ENCODE measurements at places on chromosomes 2 and 18.

GRCh38 chr2:204770735-204771134, 225.5 kb downstream of the PARD3B start:
- no peak for DNase-seq

DNA sequence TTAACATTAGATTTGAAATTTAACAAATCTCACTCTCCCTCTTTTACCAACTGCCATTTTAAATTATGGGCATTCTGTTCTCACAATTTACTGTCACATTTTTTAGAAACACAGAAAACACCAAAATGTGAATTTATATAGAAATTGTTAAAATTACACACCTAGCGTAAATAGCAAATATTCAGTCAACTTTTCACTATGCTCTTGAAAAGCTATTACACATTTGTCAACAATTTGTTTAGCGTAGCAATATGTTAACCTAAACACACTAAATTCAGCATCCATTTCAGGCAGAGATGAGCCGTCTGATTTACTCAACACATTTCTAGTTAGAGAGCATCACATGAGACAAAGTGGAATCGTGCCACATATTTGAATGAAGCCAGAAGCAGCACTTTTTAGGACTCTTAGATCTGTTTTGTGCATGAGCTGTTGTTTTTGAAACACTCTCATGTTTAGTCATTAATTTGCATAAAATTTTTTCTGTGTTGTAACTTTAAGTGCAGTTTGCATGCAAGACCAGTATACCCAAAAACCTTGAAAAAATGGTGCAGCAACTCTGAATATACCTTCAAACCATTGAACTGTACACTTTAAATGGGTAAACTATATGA, 8.2 kb downstream of the TTC32 start:
- DNase-seq: no peak

DNA sequence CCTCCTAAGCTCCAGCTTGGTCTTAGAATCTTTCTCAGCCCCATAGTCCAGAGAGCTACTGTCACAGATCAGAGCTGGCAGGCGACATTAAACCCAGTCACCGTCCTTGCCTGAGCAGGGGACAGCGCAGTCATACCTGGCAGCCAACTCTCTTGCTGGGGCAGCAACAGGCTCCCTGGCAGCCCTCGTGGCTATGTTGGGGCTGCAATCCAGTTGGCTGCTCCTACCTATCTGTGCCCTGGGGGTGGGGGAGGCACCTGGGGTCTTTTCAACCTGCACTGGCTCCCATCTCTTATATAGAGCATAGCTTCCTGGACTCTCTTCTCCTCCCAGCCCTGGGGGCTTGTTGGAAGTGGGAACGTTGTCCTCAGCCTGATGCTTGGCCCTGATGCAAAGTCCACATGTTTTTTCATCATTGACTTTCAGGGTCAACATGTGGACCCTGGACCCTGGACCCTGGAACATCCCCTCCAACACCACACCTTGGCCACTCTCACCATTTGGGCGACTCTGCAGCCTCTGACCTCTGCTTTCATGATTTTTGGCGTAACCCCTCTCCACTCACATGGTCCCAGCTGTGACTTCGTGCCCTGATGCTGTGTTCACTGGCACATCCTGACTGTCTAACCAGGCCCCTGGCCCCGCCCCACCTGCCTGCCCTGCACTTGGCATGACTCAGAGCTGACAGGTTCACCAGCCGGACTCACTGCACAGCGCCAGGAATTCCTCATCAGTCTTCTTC, 45.6 kb downstream of the ATOH8 start:
- no peak for DNase-seq

DNA sequence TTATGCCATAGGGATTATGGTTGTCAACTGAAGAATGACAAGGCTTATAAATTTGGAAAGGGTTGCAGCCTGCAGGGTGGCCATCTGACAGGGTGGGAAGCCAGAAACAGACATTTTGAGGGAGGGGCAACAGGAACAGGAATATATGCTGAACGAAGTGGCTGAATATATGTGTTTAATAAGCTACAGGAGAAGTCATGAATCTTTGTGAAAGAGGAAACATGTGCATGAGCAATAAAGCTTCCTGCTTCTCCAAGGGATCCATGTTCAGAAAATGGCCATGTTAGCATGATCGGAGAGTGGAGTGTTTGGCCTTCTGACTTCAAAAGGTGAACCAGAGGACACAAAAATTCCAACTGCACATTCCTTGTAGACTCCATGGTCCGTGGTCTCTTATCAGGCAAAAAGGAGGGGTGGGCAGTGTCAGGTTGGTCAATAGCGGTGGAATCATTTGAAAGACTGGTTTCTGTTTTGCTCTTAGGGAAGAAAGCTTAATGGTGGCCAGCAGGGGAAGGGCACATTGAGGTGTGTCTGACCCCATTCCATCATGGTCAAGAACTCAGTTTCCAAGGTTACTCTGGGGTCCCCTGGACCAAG, 144.1 kb downstream of the SOCS6 start:
- no peak for DNase-seq

- DNase-seq: no peak
Observed at GRCh38 chr18:54734059-54734458, 94.2 kb upstream of the RAB27B start.

DNA sequence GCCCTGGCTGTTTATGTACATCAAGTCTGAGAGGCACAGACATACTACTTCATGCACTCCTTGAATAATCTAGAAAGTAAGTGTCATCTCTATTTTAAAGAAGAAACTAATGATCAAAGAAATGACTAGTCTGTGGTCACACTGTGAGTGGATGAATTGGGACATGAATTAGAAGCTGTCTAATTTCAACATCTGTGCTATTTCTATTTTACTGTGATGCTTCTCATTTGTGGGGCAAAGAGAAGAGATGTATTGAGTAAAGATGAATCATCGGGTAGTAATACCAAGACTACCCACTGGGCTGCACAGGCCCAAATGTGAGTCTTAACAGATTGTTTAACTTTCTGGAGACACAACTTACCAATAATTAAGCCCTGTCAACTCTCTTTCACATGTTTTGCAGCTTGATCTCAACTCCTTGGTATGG, 42.4 kb upstream of the MTIF2 start:
- DNase-seq: no peak

DNA sequence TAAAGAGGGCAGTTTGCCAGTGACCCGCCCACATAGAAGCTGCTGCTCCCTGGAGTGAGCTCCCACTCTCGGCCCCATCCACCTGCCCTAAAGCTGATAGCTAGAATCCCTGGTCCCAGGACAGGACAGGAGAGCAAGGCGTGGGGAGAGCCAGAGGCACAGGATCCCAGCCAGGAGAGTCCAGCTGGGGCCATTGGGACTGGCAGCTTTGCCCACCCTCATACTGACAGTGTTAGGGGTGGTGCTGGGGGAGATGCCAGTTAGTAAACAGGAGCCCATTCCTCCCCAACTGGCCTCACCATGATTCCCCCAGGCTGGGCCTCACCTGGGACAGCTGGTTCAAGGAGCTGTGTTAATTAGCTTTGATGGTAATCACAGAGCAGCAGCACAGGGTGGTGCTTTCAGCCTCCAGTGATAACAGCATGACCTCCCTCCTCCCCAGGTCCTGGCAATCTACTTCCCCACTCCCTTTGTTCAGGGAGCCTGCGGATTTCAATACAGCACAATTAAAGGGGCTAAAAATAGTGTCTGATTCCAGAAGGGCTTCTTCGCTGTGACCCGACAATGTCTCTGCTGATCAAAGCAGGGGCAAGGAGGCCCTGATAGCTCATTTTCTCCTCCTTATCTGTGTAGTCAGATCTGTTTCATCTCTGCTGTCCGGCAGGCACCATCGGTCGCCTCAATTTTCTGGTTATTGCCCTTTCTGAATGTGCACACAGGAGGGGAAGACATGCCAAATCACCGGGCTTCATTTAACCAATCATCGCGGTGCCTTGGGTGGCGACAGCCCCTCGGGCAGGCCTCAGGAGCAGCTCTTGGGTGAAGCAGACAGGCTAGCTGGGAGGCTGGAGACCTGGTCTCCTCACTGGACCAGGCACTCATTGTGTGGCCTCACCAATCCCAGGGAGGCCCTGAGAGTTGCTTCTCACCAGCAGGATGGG, 119.9 kb upstream of the TEX51 start:
- no peak for DNase-seq

GRCh38 chr2:44679584-44679983, 261.9 kb upstream of the SIX3 start:
- DNase-seq: no peak

DNA sequence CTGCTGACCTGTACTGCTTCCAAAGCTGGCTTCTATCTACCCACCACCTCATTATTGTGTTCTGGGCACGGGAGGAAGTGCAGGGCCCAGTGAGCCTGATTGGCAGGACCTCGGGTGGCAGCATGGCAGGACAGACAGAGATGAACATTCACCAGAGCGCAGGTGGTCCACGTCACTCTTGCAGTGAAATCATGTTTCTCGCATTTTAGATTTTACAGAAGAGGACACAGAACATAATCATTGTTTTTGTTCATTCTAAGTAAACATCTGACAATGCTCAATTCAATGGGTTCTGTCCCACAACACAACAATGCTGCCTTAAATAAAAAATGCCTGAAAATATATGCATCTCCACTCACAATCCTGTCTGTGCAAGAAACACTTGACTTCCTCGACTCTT, 11.5 kb upstream of the BIN1 start:
- DNase-seq: no peak

GRCh38 chr2:198857246-198857645, 600.5 kb downstream of the SATB2 start:
- DNase-seq: no peak

GRCh38 chr18:6219116-6219717, 195.5 kb downstream of the L3MBTL4 start:
- DNase-seq: no peak

DNA sequence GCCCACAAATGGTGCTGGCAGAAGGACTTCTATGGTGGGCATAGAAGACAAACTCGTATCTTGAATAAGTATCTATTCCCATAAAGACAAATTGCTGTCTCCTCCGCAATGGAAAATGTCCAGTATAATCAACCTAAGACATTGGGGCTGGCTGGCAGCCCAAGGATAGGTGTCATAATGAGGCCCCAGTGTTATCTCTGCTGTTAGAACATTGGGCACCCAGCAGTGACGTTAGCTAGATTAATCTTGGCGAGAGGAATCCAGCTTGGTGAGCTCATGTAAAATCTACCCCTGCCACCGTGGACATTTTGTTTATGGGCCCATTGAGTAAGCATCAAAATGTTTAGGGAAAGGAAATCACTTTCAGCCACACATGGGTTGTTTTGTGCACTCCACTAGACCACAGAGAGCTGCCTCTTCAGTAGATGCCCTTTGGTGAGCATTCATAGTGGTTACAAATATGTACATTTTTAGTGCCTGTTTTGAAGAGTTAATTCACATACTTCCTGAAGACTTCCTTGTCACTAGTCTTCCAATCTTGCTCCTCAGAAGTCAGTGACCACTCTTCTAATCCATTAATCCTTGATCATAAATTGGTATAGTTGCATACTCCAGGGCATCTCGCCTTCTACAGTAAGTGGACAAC, 48.2 kb upstream of the KDM3A start:
- no peak for DNase-seq

DNA sequence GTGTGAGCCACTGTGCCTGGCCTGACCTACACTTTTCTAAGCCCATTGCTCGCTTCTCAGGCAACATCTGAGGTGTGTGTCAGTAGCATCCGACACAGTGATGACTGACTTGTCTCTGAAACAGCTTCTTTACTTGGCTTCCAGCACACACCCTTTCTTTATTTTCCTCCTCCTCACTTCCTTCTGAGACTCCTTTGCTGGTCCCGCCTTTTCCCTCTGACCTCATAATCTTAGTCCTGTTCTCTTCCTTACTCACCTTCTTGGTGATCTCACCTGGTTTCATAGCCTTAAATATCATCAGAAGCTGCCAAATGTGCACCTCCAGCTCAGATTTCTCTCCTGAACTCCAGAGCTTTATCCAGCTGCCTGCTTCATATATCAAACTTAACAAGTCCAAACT, 66.6 kb upstream of the PELI1 start:
- no peak for DNase-seq

DNA sequence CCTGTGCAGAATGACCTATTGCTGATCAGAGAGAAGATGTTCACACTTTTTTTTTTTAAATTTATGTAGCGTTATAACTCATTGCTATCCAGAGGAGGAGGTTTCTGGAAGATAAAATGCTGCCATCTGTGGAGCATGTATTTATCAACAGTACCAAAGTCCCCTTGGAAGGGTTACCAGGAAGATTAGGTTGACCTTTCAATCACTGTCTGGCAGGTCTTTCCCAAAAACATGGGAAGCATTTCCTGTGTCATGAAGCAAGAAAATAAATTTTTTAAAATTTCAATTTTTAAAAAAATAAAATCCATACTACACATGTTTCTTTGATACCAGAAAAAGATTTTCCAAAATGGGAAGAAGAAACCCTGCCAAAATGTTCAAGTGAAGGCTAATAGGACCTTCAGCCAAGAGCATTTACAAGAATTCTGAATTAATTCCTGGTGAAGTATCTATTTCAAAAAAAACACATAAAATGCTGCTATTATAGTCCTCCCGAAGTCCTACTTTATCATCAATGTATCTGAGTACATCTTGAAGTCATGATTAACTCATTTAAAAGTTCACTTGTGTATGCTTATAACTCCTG, 143.9 kb upstream of the RND3 start:
- no peak for DNase-seq

- no peak for DNase-seq
Observed at GRCh38 chr2:203019142-203019541, 4.5 kb downstream of the NBEAL1 start.

DNA sequence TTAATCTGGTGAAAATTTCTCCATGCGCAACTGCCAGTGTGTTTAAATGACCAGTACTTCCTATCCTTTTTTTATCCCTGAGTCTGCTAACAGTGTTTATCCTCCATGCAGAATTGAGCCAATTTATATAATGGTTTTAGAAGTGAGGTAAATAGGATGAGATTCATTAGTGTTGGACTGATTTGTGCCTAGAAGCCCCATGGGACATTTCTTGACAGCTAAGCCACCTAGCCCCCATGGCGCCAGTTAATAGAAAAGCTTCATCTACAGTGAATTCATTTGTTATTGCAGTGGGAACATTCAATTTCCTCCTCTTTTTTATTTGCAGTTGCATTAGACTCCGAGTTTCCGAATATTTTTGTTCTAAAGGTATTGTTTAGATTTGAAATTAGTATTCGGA, 175.6 kb downstream of the ARL6IP6 start:
- no peak for DNase-seq

- DNase-seq: no peak
Observed at GRCh38 chr2:126765395-126765794, 109.4 kb downstream of the GYPC start.

GRCh38 chr2:135882415-135882814, 6.2 kb upstream of the MCM6 start:
- DNase-seq: no peak

DNA sequence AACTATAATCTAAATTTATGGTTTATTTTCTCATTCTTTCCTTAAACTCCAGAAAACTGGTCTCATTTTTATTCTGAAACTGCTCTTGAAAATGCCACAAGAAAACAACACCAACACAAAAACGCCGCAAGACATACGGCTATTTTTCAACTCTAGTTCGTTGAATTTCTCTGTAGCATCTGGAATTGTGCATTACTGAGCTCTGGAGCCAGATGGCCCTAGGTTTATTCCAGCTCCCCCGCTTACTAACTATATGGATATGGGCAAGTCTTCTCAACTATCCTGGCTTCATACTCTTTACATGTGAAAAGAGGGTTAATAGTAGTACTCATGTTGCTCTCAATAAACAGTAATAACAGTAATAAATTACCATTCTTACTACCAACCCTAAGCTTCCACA, 19.9 kb downstream of the FAM98A start:
- DNase-seq: no peak

GRCh38 chr18:34866739-34867138, 156.6 kb downstream of the DTNA start:
- no peak for DNase-seq

Data from activated CD4-positive, CD25-positive, alpha-beta regulatory T cell (primary cell).